Iris pigment epithelial cell (primary cell): ENCODE measurements at places on chromosomes 4 and X.

DNA sequence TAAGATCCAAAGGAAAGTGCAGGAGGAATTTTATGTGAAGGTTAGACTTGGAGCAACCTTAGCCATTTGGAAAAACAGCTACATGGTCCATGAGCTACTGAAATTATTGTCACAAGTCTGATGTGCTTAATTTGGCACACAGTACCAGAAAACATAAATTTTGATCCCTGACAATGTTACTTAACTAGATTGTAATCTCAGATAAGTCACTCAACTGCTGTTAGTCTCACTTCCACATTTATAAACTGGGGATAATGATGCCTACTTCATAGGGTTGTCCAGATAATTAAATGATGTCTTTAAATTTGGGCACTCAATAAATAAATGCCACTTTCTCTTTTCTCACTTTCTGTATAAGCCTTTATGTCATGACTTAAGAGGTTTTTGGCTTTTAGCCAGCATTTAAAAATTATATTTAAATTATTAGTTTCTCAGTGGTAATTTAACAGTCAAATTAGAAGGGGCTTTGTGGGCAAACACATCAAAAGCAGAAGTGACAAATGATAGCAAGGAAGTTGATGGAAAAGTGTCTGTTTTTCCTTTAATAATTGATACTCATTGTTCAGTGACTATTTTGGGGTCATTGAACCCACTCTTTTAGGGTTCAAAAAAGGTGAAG lies 58.3 kb downstream of the PAQR3 start:
- no peak for DNase-seq

DNA sequence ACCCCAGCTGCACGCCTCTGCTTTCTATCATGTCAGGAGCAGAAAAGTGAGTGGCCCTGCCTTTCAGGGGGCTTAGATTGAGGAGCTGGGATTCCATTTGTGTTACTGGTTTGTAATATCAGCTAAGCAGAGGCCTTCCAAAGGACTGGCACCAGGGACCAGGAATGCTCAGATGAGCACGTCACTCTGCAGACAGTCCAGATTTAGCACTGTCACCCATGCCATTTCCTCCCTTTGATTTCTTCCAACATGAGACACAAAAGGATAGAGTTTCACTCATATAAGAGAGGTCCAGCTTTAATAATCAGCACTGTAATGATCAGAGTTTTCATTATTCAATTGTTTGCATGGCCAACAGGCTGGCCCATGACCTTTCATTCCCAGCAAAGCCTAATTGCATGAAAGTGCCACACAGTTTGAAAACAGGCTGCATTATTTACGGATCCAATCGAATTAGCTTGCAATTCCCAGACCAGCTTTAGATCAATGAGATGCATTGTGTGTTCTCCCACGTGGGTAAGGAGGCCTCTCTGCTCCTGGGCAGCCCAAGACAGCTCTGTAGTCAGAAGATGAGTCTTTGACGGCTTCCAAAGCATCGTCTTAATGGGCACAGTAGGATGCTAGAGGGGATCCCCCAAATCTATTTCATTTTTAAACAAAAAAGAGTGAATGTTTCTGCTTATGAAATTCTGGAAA lies 9.8 kb upstream of the SLC2A9 start:
- no peak for DNase-seq

DNA sequence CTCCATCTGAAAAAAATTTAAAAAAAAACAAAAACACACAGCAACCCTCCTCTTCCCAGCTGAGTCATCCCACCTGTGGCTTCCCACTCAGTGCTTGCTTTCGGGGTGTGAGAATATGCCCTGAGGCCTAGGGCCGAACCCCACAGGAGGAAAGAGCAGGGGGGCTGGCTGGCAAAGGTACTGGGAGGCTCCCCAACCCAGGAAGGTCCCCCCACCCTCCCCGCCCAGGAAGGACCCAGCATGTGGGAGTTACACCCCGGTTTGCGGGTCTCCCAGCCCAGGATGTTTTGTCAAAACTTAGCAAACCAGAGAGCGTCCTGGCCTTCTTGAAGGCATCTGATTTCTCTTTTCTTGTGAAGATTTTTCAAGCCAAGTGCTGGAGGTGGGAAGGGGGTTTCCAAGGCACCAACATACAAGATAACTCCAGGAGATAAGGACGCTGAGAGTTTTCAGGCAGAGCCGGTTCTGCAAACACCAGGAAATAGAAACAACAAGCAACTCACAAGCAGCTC lies 25.7 kb upstream of the CSF2RA start:
- no peak for DNase-seq

- no peak for DNase-seq
These were observed 26.2 kb upstream of the MXD4 start for GRCh38 chr4:2288051-2288541.

- no peak for DNase-seq
These were observed 85.8 kb downstream of the ARHGAP6 start for GRCh38 chrX:11579636-11580600.

DNA sequence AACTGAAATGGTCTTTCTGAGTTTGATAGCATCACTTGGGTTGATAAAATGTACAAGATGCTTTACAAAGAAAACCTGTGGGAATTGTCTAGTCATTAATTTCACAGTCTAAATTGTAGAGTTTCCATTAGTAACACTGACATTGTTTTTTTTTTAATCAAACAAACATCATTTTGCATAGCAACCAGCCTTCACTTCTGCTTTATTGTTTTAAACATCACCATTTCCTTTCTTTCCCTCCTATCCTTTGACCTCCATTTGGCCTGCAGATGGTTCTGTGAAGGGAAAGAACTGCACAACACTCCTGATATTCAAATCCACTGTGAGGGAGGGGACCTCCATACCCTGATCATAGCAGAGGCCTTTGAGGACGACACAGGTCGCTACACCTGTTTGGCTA lies 171.1 kb downstream of the PALLD start:
- no peak for DNase-seq

DNA sequence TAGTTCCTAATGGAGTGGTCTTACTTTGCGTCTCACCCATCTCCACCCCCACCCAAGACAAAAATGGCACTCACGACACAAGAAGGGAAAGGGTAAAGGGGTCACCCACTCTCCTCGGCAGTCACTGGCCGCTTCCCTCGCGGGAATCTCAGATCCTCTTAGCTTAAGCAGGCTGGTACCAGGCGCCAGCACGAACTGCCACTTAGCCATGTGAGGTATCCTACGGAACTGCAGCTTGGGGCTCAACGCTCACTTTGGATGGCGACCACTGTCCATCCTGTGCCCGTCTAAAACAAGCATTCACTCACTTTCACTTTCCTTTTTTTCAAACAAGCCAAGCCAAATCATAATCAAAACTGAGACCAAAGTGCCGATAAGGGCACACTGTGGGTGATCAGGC lies 14.6 kb upstream of the MAGIX start:
- DNase-seq: no peak

DNA sequence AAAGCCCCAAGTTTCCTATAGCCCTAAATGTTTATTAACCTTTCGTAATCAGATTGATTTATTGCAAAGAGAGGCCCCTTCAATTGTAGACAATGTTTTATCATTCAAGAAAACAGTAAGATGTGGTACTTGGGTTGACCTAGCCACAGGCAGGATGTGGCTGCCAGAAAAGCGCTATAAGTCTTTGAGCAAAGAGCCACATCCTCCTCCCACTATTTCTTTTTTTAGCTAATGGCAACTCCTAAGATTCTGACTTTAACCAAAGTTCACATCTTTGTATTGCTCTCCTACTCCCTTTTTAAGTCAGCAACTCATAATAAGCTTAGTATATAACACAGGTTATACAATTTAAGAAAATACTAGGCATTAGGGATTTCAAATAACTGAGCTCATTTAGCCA lies 70.7 kb upstream of the PPP3CA start:
- no peak for DNase-seq

GRCh38 chr4:182310316-182310715 lies 67.1 kb downstream of the TENM3 start:
- DNase-seq: peak; percentile 68

DNA sequence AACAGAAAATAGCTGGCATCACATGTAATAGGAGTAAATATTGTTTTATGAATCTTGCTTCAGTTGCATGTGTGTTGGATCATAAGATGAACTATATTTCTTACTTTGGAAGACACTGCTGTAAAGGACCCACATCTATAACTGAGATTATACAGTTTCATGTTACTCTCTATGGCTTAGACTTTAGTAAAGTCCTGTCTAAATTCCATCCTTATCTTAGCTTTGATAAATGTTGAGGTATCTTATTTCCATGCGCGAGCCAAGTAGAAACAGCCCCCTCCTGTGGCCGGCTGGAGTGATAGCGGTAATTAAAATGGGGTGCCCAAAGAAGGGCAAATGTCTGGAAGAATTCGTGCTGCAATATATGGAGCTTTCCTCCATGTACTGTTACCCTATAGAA lies 43.0 kb downstream of the CCDC158 start:
- peak; percentile 66 for DNase-seq

GRCh38 chr4:100843910-100844309 lies 326.1 kb upstream of the EMCN start:
- DNase-seq: peak; percentile 9

DNA sequence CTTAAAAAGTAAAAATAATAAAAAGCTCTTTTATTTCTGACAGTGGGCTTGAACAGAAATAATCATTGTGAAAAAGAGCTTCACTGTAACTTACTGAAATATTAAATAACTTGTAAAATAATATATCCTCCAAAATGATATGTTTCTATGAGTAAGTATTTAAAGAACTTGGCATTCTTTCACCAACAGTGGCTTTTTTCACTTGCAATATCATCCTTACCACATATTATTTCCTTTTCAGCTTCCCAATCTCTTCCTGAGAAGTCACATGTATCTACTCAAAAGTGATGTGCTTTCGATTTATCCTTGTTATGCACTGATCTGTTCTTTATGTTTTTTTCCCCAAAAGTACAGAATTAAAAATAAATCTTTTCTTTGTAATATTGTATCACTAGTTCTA lies 2.2 kb upstream of the PCDH18 start:
- peak; percentile 63 for DNase-seq

DNA sequence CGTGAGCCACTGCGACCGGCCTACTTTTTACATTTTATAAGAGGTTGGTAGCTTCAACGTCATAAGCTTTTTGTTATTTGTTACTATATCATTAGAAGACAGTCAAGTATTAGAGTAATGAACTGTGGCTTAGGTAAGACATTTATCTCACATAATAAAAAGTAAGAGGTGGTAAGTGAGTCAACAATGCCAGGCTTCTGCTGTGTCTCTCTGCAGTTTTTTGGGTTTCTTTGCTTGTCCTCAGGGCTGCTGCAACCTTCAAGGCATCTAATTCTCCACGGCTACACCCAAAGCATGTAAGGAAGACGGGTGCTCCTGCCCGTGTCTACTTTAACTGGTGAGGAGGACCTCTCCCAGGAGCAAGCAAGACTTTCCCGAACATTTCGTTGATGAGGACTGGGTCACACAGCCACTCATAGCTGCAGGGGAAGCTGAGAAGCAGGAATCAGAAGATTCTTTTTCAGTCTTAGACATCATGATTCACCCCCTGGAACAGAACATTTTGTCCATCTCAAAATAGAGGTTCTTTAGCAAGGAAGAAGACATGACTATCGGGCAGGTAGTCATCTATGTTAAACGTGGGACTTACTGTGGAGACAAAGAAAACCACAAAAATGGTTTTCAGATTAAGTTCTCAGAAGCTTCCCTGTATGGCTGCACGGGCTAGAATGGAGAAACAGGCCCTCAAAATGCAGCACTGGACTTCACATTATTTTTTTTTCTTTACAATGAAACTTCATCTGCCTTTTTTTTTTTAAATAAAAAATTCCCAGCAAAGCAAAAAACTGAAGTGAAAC lies 13.0 kb upstream of the RHOH start:
- DNase-seq: peak; percentile 68

- no peak for DNase-seq
These were observed 631.9 kb upstream of the INTU start for GRCh38 chr4:127000846-127001245.

GRCh38 chr4:24666316-24666715 lies 82.0 kb upstream of the DHX15 start:
- DNase-seq: no peak

DNA sequence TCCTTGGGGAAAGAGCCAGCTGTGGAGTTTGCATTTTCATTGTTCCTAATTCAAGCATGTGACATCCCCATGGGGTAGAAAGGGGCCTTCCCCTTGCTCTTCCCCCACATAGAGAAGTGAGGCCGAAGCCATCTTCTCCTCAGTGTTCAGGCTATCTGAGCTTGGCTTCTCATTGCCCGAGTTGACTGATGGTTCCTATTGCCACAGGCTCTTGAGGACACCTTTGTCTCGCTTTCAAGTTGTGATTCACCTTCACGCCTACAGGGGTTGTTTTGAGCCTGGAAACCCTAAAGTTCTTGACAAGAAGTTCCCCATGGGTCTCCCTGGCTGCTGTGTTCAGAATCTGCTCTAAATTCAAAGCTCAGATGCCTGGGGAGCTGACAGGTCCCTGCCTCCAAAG lies 25.0 kb downstream of the CCNQ start:
- no peak for DNase-seq

GRCh38 chr4:1489639-1489995 lies 83.4 kb upstream of the NKX1-1 start:
- DNase-seq: no peak

GRCh38 chr4:37138019-37138653 lies 106.4 kb upstream of the NWD2 start:
- DNase-seq: no peak

DNA sequence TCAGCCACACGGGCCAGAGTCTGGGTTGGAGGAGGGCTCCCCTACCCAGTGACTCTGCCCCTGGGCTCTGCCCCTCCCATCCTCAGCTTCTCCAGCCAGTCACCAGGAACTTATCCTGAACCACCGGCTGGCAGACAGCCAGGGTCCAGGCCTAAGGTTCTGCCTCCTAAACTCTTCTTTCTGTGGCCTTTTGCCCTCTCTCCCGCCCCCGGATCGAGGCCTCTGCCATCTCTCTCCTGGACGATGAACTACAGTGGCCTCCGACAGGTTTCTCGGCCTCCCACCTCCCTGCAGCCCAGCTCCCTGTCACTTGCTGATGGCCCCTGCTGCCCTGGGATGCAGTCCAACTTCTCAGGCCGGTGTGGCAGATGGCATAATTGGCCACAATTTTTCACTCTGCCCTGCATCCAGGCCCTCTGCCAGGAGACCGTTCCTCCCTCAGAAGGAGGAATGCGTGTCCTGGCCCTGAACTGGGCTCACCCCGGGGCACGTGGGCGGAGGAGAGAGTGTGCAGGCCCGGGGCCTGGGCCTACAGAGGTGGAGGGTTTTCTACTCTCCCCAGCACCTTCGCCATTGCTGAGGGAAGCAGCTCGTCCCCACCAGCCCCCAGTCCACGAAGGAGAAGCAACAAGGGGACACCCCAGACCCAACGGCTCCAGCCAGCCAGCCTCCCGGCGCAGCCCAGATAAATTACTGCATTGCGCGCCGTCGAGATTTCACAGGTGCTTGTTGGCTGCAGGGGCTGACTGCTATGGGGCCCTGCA lies 81.9 kb upstream of the LRPAP1 start:
- no peak for DNase-seq

GRCh38 chr4:186307916-186308315 lies 41.9 kb downstream of the F11 start:
- no peak for DNase-seq
